ENCODE measurements at places on chromosomes 6 and 20.
A peak's percentile ranks its signal among the peaks of the same experiment; 100 is the strongest.

DNA sequence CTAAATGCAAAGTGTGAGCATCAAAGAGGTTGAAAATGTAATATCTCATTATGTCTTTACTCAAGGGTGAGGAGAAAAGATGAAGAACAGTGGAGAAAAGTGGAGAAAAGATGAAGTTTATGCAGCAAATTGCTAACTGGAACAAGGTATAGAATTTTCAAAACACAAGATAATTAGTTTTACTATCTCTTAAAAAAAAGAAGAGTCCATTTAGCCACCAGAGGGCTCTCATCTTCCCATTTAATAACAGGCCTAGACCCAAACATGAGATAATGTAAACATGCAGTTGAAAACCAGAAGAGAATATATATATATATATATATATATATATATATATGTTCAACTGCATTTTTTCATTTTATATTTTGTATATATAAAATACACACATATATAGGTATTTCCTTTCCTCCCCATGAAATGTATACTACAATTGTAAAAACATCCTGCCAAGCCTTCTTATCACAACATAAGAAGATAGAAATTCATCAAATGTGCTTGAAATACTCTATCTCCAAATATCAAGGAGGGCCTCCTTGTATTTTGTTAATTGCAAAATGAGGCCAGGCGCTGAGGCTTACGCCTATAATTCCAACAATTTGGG, 78.4 kb downstream of the ADTRP start:
- DNase-seq = peak; percentile 65

DNA sequence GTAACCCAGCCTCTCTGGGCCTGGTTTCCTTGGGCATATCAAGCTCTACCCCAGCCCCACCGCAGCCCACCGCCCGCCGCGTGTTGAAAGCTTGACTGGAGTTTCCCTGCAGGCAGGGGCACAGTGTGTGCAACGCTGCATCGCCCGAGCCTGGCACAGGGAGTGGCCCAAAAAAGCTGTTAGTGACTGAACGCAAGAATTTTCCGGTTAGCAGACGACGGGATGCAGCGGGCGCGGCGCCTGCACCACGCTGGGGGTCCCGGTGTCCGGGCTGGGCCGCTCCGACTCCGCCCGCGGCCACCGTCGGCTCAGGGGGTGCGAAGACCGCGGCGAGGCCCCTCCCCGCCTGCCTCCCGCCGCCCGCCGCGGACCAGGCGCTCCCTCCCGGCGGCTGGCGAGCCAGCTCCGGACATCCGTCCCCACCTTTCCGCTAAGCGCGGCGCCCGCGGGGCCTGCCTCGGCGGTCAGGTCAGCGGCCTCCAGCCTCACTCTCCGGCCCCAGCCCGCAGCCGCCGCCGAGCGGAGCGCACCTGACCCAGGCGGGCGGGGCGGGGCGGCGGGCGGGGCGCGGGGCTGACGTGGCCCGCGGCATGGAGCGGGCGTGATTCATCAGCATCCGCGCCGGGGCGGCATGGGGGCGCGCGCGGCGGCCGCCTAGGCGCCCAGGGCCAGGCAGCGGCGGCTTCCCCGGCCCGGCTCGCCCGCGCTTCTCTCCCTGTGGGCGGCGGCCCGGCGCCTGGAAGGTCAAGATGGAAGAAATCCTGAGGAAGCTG, at the start of gene ARFGEF3:
Gene ARFGEF3 (plus strand): TSS at position 602 of the 773 bp plus-strand sequence. CDS start 148 bp downstream, at position 750.
- peak; percentile 17 for DNase-seq

DNA sequence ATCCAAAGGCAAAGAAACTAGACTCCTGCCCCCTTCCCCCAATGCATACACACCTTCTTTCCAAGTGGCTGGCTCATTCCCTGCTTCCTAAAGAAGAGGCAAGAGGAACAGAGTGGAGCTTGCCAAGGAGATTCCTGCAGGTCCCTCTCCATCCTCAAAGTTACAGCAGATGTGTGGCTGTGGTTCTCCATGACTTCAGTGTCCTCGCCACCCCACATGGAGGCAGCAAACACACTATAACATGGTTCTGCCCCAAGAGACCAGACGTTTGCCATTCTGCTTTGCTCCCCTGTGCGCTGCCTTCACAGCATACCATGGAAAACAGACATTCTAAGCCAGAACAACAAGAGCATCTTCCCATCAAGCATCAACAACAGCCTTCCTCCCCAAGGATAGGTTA, 84.4 kb downstream of the BACH2 start:
- no peak for DNase-seq

DNA sequence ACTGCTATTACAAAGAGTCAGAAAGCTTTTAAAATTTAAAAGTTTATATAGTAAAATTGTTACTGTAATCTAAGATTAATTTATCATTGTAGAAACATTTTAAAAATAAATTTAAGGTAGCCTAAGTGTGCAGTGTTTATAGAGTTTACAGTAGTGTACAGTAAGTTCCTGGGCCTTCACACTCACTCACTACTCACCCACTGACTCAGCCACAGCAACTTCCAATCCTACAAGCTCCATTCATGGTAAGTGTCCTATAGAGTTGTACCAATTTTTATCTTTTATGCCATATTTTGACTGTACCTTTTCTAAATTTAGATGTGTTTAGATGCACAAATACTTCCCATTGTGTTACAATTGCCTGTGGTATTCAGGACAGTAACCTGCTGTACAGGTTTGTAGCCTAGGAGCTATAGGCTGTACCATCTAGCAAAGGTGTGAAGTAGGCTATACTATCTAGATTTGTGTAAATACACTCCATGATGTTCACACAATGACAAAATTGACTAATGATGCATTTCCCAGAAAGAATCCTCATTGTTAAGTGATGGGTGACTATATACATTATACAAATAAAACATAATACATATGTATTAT, 10.2 kb upstream of the TMEM170B start:
- peak; percentile 59 for DNase-seq

Measured in bronchial epithelial cell (primary cell).